ENCODE measurements at places on chromosomes 16 and 17.

DNA sequence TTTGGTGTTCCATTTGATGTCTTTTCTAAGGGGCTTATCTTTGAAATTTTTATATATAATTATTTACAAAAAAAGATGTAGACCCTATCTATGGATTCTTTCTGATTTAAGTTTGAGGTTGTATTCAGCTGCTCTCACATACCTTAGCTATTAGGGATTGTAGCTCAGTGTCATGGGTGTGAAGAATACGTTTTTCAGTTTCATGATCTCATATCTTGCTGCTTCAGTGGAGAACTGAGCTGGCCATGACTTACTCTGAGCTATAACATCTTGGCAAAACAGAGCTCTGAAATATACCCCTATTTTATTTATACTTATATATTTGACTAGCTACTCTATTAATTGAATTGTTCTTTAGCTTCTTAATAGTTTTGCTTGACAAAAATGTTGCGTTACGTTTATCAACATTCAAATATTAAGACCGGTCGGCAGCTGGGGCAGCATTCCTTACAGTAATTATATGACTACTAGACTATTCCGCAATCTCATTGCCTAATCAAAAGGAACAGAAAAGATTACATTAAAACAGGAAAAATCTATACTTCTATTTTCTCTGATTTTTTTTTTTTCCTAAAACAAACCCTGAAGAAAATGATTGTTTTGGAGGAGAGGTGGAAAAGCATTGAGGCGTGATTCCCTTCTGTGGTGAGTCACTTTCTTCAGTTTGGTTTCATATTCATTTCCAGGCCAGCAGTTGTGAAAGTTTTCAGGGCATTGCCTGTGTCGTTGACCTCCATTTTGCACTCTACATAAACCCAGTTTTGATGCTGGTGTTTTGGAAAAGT is 24.1 kb upstream of the KRT24 start:
- no peak for DNase-seq

GRCh38 chr17:37301288-37301687 is 74.5 kb upstream of the C17orf78 start:
- no peak for DNase-seq

GRCh38 chr16:49712106-49712505 is 143.8 kb downstream of the ZNF423 start:
- no peak for DNase-seq

DNA sequence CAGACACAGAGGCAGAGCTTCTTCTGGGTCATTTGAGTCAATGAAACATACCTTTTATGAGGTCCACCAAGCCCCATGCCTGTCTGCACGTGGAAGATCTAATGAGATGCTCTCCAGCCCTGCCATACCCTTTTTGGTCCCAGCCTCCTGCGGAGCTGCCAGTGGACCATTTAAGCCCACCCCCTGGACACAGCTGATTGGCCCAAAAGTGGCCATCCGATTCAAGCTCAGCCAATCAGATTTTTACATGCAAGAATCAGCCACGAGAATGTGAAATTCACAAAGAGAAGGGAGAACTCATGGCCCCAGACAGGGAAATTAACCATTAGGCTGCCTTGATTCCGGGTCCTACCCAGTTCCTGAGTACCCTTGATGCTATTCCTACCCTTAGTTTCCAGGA is 231.0 kb upstream of the EEF2KMT start:
- no peak for DNase-seq

DNA sequence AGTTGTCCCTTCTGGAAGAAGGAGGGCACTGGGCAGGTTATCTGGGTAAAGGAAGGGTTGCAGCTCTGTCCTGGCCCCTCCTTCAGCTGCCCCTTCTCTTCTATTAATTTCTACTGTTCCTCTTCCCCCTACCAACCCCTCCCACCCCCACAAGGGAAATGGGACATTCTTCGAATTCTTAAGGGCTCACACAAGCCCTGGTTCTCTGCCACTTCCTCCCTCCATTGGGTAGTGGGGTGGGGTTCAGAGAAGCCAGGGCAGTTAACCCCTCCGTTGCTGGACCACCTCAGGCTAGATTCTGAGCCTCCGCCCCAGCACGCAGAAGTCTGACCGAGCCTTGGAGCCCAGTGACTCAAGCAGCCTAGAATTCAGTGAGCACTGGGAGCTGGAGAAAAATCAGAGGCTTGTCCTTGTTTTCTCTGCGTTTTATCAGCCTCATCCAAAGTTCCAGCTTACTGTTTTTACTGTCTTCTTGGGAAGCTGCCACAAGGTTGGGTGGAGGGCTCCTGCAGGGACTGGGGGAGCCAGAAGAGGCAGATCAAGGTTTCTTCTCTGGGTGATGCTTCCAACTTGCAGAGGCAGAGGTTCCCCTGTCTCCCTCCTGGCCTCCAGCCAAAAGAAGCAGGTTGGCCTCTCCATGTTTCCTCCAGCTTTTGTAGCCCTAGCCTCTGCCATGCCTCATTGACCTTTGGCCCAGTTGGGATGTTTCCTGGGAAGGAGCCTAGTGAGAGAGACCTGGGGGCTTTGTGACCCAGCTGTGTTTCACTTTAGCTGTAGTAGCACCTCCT is 10.2 kb downstream of the LASP1 start:
- DNase-seq = no peak

DNA sequence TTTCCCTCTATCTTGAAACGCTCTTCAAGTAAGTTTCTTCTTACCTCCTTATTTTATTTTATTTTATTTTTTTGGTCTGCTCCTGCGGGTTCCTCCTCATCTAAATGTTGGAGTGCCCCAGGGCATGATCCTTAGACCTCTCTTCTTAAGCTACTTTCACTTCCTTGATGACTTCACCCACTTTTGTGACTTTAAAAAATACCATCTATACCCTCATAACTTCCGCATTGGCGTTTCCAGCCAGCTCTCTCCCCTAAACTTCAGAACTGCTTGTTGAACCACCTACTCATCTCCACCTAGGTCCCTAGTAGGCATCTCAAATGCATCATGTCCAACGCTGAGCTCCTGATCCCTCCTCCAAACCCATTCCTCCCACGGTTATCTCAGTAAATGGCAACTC is 51.4 kb upstream of the NFAT5 start:
- no peak for DNase-seq

DNA sequence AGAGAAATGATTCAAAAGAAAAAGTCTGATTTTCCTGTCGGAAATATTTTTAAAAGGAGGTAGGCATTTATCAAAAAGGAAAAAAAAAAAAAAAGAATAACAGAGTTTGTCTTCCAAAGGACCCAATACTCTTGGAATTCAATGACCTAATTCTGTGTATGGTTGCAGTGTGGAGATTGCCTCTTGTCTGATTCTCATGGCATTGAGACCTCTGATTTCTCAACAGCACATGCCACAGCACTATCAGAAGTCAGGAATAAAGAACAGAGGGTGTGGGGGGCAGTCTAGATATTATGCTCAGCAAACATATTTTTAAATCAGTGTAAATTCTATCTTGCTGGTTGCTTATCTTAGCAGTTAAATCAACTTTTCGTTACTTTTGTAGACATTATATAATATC is 81.3 kb upstream of the SOX9 start:
- DNase-seq = no peak

- DNase-seq = no peak
Measured at GRCh38 chr17:4588898-4589625, 4.7 kb downstream of the SMTNL2 start.

DNA sequence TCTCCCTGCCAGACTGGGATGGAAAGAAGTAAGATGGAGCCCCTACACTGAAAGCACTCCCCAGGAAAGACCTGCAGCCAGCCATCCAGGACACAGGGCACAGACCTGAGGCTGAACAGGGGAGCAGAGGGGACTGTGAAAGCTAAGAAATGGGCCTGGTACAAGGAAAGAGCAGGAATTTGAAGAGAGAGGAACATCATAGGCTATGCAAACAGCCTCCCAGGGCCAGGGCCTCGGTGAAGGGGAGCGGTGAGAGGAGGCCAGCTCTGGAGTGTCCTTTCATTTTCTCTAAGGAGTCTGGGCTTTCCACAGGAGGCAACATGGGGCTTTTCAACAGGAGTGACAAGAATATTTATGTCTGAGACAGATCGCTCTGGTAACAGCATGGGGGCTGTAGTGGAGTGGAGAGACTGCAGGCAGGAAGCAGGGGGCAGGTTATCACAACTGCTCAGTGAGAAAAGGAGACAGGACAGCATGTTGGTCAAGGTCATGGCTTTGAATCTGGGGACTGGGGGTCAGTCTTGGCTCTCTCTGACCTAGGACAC is 50.1 kb downstream of the TOM1L2 start:
- DNase-seq = no peak

DNA sequence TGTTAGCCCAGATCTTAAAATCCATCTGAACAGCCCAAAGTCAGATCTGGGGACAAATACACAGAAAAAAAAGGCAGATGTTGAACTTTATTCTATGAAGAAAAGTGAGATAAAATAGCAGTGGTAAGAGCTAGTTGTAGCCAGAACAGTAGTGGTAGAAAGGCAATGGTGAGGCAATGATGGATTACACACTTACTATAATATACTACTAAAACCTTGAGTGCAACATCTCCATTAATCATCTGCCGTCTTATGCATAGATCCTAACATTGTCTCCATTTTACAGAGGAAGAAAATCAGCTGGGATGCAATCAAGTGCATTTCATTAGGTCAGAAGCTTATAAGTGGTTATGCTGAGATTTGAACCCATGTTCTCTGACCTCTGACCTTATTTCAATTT is 699.6 kb downstream of the CDH11 start:
- DNase-seq = no peak

GRCh38 chr16:65697521-65697920 is 575.7 kb upstream of the CDH11 start:
- no peak for DNase-seq

DNA sequence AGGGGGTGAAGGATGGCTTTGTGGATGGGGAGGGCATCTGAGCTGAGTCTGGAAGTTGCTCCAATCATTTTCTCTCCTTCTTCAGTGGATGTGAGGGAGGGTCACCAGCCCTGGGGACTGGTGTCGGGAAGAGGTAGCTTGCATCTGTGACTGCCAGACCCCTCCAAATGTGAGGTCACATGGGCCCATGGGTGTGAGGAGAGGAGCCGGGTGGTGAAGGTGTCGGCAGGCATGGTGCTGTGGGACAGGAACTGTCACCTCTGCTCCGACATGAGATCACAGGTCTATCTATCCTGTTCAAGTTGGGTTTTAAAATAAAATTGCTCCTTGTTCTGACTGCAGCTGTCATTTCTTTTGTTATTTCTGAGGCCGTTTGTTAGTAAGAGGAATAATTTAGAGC is 351.1 kb downstream of the CPPED1 start:
- DNase-seq = no peak

DNA sequence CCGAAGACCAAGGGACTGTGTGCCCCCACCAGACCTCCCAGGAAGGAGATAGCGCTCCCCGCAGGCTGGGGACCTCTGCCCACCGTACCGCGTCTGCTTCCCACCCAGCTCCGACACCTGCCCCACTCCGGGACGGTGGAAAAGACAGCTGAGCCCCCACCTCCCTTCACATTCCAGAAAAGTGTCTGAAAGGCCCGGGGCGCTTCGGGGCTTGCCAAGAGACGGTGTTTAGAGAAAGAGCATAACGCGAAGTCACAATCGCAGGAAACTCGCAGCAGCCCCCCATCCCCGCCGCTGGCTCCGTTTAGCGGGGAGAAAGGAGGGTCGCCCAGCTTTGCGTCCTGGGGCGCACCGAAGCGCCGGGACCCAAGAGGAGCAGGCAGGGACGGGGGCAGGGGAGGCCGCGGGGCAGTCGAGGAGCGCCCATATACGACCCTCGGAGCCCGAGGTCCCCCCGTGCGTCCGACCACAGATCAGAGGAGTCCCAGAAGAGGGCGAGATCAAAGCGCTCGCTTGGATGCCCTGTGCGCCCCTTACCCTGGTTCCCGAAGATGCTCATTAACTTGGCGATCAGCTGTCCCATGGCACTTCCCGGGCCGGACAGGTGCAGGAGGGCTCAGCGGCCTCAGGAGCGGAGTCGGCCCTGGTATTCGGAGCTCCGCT is 652 bp downstream of the ARL5C start:
- peak; percentile 80 for DNase-seq

GRCh38 chr16:81921843-81922584 is 89.3 kb downstream of the SDR42E1 start:
- no peak for DNase-seq

GRCh38 chr17:49000943-49001342 is 3.8 kb downstream of the IGF2BP1 start:
- DNase-seq = no peak

DNA sequence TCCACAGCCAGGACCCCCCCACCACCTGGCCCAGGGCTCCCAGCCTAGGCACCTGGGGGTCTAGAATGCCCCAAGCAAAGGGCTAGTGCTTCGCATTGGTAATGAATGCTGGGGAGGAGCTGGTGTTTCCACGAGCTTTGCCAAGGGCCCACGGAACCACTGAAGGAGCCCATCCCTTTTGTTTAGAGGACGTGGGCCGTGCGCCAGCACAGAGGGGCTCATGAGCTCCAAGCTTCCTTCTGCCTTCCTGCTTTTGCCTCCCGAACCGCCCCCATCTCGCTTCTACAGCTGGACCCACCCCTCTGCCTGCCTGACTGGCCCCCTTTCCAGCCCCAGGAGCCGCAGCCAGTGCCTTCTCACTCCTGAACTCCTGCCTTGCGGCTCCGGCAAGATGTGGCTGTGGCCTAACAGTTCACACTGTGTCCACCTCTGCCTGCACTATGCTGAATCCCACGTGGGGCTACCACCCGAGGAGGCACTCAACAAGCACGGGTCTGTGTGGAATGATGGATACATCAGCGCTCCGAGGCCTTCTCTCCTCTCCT is 31.8 kb upstream of the RASD1 start:
- DNase-seq = no peak

DNA sequence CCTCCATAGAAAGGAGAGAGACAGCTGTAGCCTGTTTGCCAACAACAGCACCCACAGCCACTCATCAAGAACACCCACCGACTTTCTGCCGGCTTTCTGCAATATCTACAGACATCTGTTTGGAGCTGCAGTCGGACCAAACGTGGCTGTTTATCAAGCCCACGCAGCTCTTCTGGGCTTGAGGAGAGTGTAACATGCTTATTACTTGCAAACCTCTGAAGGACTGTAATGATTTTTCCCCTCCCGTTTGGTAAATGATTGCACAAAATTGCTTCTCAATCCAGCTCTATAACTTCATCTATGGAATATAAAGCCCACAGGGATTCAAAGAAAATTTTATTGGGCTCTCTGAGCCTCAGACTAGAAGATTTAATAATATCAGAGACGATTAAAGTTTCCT is 100.5 kb downstream of the VAT1L start:
- no peak for DNase-seq

GRCh38 chr17:50425682-50426471 is at the start of gene ACSF2:
Gene ACSF2 (plus strand): TSS chr17:50426218. CDS start chr17:50426262, 44 bp downstream.
- DNase-seq = peak; percentile 95

DNA sequence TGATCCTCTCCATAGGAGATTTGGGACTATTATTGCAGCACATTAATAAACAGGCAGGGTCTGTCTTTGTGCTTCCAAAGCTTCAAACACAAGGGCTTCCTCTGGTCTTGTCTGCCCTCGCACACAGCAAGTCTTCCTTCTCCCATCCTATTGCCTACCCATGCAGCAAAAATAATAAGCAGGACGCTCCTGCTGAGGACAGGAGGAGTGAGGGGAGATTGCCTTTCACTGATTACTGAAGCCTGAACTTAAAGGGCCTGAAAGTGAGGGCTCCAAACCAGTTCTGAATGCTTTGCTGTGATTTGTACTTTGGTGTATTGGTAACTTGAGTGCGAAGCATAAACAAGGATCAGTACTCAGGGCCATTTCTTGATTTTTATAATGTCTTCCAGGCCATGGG is 197.6 kb upstream of the XYLT1 start:
- no peak for DNase-seq
